ENCODE measurements at places on chromosomes 3 and 15.

DNA sequence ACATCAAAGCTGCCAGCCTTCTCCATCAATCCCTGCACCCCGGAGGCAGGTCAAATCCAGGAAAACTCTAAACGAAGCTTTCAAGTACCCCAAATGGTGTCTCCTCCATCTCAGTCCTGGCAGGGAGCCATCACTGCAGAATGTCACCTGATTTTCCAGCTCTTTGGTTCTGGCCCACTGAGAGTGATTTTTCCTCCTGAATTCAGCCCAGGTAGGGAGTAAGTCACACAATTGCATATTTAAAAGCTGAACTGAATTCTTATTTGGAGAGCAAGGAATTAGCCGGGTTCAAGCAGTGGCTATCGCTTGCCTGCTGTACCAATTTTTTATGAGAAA lies 5.3 kb downstream of the RFTN1 start:
- no peak for DNase-seq

GRCh38 chr3:193229851-193230420 lies 11.1 kb upstream of the PLAAT1 start:
- DNase-seq: no peak

- no peak for DNase-seq
Measured at GRCh38 chr15:101686718-101687117, 34.5 kb upstream of the TM2D3 start.

GRCh38 chr3:23644676-23645075 lies 161.1 kb upstream of the UBE2E1 start:
- DNase-seq: no peak

- no peak for DNase-seq
Measured at GRCh38 chr15:71129669-71130068, 14.4 kb downstream of the THSD4 start.

DNA sequence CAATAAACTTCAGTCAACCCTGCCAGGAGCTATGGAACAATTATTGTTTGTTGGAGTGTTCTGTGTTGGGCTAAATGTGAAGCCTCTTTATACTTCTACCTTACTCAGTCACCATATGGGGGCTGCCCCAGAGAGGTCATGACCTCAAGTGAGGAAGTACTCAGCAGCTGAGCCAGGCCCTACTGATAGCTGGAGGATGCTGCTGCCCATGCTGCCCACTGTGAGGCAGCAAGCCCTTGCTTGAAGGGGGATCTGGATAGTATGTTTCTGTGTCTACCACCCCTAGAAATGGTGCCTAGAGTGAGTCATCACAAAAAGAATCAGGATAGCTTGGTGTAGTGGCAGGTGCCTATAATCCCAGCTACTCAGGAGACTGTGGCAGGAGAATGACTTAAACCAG lies 4.5 kb upstream of the RPL24 start:
- DNase-seq: no peak

DNA sequence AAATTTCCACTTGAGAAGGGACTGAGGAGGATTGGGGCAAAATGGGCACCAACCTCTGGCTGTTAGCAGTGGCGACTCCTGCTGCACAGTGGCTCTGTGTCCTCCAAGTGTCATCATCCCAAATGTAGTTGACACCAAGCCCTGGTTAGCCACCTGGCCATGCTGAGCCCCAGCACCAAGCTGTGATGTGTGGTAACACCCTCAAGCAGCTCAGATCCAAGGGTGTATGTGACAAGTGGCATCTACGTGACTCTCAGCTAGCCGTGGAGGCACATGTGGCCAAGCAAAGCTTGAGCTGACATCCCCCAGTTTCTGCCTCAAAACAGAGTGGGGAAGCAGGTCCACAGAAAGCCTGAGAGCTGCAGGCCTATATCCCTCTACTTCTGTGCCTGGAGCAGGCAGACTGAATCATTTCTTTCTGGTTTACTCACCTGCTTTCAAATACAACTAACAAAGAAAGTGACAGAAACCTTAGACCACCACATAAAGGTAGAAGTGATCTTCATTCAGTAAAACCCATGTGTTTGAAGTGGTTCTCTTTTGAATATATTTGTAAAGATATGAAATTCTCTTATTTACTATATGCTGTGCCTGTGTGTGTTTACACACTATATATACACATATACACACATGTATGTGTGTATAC lies 40.0 kb downstream of the FOXP1 start:
- DNase-seq: no peak

DNA sequence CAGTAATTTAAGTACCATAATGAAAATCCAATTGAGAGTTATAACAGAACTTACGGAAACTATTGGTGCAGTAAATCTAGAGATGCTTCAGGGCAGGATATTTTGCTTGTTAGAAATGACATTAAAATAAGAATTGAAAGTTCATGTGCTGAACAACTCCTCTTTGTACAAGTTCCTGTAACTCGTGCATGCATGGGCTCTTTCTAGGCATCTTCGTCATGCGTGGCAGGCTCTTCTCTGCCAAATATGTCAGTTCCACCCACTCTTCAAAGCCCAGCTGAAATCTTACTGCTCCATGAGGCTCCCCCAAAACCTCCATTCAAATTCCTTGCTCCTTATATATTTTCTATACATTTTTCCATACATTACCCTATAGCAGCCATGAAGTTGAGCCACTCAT lies 48.7 kb downstream of the FBN1 start:
- DNase-seq: no peak

GRCh38 chr3:58175187-58175436 lies 35.7 kb downstream of the DNASE1L3 start:
- DNase-seq: no peak

GRCh38 chr15:34055868-34056595 lies 17.0 kb upstream of the AVEN start:
- no peak for DNase-seq

DNA sequence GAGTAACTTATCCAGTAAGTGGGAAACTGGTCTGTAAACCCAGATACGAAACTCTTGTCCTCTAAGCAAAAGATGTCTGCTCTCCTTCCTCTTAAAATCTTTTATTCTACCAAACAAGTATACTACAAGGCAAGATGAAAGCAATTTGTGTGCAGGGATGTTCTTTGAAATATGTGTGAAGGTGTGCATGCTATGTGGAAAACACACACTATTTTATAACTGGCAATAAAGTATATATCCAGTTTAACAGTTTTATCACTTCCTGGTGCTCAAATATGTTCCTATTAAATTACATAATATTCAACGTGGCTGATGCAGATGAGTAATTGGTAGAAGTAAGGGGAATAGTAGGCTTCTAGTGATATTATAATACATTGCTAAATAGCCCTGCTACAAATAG lies 566.5 kb downstream of the ROBO2 start:
- DNase-seq: no peak

DNA sequence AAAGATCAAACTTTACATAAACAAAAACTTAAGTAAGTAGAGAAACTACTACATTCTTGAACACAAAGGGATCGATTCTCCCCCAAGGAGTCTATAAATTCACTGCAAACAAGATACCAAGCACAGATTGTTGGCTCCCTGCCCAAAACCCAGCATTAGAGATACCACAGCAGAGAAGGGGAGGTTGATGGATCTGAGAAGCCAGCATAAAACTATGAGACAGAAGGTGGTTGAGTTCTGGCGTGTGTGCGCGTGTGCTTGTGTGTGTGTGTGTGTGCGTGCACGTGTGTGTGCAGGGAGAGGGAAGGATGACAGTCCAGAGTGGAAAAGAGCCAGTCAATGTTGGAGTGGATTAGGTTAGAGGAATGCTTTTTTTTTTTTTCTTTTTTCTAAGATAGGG lies 143.2 kb upstream of the PRR20G start:
- no peak for DNase-seq

GRCh38 chr3:113118336-113118735 lies 93.0 kb upstream of the BOC start:
- no peak for DNase-seq

DNA sequence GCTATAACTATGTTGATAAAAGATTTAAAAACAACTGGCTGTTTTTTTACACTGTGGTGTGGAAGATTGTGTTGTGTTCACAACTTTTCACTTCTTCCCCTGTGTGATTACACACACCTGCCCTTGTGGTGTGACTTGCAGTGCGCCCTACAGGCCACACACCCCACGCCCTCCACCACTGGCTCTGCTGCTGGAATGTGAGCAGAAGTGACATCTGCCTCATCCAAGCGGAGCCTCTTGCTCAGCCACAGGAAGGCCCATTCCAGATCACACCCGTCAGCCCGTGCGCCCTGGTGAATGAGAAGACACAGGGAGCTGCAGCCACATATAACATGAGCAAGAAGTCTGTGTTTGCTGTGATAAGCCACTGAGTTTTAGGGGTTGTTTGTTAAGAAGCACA lies 7.0 kb downstream of the CCR2 start:
- no peak for DNase-seq

DNA sequence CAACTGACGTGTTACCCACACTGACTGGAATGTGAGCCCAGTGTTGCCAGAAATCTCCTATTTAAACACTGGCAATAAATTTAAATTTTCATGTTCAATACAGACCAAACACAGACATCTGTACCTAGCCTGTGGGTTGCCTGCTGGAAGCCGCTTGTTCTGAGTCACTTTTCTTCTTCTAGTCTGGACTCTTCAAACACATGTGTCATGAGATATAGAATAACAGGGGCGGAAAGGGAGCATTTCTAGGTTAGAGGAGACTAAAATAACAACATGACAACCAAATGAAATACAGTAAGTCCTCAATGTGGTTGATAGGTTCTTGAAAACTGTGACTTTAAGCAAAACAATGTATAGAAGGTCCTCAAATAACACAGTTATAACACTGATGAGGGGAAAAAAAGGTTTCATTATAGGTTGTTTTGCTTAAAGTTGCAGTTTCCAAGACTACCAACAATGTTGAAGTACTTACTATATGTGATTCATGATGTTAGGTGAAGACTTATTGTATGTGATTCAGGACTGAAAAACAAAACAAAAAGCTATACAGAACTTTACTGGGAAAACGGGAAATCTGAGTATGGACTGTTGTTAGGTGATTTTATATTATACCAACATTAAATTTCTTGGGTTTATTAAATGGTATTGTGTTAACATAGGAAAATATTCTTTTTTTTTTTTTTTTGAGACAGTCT lies 63.1 kb downstream of the PRKAR2A start:
- peak; percentile 40 for DNase-seq
